ENCODE measurements at places on chromosomes 2 and 18.

GRCh38 chr2:205803500-205803899 lies 121.2 kb downstream of the NRP2 start:
- DNase-seq, result no peak

DNA sequence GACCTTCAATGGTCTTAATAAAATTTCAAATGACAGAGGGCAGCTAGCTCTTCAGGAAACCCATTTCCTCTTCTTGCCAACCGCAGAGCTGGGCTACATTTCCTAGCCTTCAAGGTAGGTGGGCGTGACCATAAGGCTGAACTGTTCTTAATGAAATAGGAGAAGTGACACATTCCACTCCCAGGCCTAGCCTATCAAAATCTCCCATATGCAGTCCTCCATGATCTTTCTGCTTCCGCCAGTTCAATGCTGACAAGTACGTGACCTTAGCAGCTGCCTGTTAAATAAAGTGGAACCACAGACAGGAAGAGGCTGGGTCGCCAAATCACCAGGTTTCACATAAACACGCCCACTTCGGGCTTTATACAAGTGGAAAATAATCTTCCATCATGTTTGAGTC lies 13.2 kb downstream of the SERPINE2 start:
- no peak for DNase-seq

- DNase-seq, result no peak
Measured at GRCh38 chr18:45015788-45016128, 335.1 kb downstream of the SETBP1 start.

GRCh38 chr2:177796011-177796410 lies 276.6 kb downstream of the PDE11A start:
- no peak for DNase-seq

DNA sequence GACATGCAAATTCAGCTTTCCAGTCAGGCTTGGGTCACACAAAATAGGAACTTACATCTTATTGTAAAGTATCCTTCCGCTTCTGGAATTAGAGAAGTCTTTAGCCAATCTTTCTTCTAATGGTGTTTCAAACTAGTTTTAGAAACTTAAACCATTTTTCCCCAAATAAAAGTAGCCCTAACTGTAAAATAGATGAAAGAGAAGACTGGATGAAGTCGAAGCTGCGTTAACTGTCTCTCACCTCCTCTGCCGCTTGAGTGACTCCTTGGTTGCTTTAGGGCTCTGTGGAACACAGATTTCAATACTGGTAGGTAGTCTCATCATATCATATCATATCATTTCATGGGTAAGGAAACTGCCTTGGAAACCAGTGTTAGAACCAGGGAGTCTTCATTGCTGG lies 498.4 kb downstream of the XIRP2 start:
- DNase-seq, result no peak

DNA sequence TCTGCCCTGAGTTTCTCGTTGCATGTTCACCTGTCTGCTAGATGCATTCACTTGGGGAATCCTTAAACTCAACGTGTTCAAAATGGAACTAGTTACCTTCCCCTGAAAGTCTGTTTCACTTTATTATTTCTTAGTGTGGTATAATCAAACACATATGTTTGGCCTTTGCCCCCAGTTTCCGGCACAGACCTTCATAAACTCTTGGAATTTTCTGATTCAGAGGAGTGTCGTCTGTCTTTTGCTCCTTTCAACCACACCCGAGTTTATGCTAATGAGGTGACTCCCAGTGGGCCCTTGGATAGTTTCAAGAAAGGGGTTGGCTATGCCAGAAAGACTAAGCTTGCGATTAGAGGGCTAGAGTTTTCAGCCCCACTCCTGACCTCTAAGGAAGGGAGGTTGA lies 198.9 kb downstream of the CDCA7 start:
- DNase-seq, result no peak

DNA sequence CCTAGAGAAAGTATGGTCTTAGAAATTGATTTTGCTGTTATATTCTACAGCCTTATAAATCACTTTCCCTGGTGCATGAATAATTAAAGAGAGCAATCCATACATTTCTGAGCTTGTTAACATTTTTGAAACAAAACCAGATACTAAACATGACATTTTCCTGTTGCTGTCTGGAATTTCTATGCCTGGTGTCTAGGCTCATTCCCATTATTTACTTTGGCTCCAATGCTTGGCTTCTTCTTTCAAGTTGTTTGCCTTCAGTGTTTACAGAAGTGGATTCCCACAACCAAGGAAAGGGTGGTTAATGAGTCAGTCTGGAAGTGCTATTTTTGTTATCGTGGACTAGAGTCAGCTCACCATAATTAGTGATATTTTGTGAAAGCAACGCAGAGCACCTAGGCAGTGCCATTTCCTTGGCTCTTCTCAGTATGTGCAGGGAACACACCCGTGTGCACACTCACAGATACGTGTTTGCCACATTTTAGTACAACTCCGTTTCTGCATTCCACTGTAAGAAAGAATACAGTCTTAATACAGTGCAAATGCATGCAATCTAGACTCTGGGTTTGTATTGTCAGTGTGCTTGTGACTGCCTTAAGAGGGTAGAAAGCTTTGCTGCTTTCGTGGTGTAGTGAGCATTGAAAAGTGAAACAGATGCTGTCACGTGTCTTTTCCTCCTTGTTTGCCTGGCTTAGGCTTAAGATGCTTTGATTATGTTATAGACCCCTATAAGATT lies 185.0 kb upstream of the RASGRP3 start:
- peak; percentile 47 for DNase-seq

- no peak for DNase-seq
Measured at GRCh38 chr18:54192415-54192814, 32.1 kb downstream of the MBD2 start.

DNA sequence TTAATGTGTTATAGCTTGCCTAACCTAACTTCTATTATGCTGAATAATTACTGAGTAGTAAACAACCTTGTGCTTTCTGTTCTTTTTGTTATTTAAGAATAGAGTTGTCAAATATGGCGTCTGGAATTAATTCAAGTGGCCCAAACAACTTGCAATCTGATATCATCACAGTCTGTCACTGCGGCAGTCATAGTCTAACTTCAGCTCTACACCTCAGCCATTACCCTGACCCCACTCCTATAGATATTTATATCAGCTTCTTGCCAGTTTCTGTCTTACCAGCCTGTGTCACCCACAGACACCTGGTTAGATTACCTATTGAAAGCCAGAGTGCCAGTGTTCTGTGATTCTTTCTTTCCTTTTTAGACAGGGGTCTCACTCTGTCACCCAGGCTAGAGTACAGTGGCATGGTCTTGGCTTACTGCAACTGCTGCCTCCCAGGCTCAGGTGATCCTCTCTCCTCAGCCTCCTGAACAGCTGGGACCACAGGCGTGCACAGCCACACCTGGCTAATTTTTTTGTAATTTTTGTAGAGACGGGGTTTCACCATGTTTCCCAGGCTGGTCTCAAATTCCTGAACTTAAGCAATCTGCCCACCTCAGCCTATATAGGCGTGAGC lies 14.1 kb upstream of the KLHL41 start:
- DNase-seq, result no peak

DNA sequence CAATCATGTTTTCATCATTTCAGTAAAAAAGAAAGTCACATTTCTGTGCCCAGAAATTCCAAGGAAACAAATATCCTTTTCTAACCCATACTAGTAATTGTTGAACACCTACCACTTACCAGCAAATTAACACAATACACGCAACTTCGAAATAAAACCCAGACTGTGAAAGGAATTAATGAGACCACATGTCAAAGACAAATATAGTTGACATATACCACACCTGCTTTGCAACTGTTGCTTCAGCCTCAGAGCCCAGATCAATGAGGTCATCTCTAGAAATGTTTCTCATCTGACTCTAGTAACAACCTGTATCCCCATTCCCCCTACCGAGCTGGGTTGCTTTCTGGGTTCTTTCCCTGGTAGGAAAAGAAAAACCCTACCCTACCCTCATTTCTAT lies 52.6 kb downstream of the TRIP12 start:
- DNase-seq, result peak; percentile 2

DNA sequence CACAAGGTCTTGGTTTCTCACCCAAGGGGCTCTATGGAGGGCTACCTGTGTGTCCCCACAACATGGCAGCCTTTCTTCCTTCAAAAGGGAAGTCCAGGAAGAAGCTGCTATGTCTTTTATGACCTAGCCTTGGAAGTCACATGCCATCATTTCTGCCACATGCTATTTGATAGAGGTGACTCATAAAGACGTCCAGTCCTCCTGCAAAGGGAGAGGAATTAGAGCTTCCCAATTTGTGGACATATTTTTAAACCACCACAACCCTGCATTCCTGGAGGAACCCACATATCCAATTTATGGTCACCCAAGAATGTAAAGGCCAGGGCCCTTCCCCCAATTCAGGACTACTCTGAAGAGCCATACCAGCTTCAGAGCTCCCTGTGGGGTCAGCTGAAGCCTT lies 246.2 kb downstream of the CYP26B1 start:
- DNase-seq, result no peak

GRCh38 chr2:103959174-103960128 lies 894.5 kb upstream of the POU3F3 start:
- DNase-seq, result peak; percentile 8

- no peak for DNase-seq
Measured at GRCh38 chr2:204604061-204604460, 58.8 kb downstream of the PARD3B start.

Data from SHP77 (cell line).